ENCODE measurements at places on chromosomes 6 and 20.

- no peak for DNase-seq
These were observed 31.9 kb upstream of the PRSS35 start for GRCh38 chr6:83480470-83480869.

DNA sequence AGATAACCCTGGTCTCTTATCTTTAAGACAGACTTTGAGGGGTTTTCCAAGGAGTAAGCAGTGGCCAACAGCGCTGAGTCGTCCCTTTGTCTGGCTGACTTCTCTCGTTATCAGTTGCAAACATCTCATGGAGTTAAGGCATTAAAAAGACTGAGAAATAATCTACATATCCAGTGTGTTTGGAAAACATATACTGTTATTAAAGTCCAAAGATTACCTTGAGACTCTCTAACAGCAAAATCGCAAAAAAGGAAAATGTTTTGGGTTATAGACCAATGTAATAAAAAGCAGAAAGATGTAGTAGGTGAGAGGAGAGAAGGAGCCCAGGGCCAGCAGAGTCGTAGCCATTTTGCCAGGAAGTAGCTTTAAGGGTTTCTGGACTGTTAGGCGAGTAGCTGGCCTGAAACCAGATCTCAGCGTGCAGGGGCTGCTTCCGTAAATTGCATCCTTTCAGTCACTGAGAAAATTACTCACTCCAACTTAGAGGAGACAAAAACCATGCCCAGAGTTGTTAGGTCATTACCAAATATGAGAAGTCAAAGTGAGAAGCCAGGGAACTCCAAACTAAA, 24.6 kb downstream of the MYLK4 start:
- DNase-seq = no peak

DNA sequence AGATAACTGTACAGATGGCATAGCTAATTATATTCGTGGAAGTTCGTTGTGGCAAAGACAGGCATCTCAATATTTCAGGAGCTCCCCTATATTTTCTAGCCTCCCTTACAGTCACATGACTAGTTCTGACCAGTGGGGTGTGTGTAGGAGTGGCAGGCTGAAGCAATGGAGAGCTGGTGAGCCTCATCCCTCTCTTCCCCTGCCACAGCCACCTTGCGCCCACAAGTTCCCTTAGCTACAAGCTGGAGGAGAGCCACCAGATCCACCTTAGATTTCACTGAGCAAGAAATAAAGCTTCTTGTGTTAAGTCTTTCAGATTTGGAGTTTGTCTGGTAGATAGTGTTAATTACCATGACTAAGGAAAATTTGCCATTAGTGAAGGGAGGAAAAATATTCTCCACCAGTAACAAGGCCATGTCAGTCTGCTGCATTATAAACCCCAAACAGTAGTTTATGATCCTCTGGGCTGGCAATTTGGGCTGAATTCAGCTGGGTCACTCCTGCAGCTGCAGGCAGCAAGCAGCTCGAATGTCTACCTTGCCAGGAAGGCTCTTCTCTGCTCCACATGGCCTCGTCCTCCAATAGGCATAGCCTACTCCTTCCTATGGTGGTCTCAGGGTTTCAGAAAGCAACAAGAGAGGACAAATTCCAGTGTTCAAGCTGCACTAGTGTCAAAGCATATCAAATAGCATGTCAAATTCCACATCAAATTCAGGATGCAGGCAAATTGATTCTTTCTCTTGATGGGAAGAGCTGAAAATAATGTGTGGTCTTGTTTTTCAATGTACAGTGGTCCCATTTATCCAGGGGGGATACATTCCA, 7.4 kb upstream of the RBCK1 start:
- no peak for DNase-seq

GRCh38 chr20:1465470-1466210, 1.0 kb downstream of the NSFL1C start:
- DNase-seq = no peak

- DNase-seq = no peak
These were observed 106.9 kb downstream of the TRDN start for GRCh38 chr6:123529843-123530242.

- DNase-seq = peak; percentile 22
These were observed 3.2 kb downstream of the ACTR5 start for GRCh38 chr20:38751360-38751976.

GRCh38 chr6:167691533-167692312, 135.0 kb upstream of the AFDN start:
- DNase-seq = no peak

- no peak for DNase-seq
These were observed 223.6 kb downstream of the TTLL2 start for GRCh38 chr6:167548451-167548850.

- no peak for DNase-seq
These were observed 27.8 kb downstream of the FGD2 start for GRCh38 chr6:37033255-37033654.

GRCh38 chr20:49937027-49937929, 1.1 kb downstream of the RNF114 start:
- no peak for DNase-seq

DNA sequence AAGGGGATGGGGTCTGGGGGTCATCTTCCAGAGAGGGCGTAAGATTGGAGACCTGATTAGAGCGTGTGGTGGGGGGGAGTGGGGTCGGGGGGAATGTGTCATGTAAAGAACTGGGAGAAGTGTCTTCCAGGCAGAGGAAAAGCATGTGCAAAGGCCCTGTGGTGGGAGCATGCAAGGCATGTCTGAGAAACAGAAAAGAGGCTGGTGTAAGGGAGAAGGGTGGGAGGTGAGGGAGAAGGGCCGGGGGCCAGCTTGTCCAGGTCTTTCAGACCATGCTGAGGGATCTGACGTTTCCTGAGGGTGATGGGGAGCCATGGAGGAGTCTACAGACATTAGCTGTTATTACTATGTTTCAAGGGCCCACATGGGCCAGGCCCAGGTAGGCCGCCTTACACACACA, 30.4 kb upstream of the FKBP1A start:
- no peak for DNase-seq

GRCh38 chr20:59323731-59324130, 23.3 kb downstream of the EDN3 start:
- no peak for DNase-seq

DNA sequence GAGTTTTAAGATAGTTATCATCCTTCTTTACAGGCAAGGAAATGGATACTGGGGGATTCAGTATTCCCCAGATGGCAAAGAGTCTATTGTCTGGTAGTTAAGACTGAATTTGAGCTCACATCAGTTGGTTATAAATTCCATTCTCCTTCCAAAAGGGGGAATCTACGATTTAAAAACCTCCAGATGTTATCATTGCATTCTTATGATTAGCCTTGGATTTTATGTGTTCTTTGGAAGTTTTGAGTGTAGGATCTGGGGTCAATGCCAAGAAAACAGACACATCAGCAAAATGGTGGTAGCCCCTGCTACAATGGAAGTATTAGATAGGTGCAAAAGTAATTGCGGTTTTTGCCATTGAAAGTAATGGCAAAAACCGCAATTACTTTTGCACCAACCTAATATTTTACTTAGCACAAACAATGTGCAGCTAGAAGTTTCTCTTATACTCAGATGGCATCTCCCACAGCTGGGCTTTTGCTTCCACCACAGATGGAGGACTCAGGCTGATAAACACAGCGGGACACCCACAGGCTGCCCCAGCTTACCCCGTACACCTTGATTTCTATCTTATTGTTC, 168.2 kb upstream of the RIN2 start:
- no peak for DNase-seq

GRCh38 chr6:133380723-133381122, 139.6 kb downstream of the EYA4 start:
- DNase-seq = no peak

DNA sequence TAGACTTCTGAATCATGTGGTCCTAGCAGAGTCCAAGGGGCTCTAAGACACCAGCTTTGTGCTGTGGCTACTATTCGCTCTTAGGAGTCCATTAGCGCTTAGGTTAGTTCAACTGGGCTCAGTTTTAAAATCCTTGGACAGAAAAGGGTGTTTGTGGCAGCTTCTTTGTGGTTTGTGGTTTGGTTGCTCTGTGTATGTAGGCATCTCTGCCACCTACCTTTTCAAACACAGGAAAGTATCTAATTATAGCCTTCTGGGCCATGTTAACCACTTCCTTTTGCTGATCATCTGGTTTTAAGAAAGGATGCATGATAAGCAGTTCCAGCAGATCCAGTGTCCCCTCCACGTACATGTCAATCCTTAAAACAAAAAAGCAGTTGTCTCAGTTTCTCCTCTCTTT, 10.8 kb downstream of the GSTA4 start:
- DNase-seq = no peak

GRCh38 chr6:44435500-44435899, 48.0 kb downstream of the CDC5L start:
- no peak for DNase-seq

DNA sequence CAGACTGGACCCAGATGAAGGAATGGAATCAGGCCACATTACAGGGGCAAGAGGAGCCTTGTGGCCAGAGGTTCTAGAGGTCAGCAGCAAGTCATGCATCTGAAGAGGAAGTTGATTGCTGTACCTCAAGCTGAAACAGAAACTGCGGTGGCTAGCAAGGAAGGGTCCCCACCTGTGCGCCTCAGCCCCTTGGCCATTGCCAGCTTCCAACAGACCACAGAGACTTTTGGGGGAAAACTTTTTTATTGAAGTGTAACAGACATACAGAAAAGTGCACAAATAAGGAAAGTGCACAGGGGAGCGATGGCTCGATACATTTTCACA, 26.8 kb upstream of the SLC9A8 start:
- no peak for DNase-seq

GRCh38 chr6:65988006-65988405, 281.0 kb upstream of the EYS start:
- no peak for DNase-seq

- DNase-seq = no peak
These were observed 17.9 kb downstream of the CUL9 start for GRCh38 chr6:43199912-43200311.

GRCh38 chr6:169163411-169163901, 90.2 kb downstream of the THBS2 start:
- DNase-seq = no peak
